ENCODE measurements at places on chromosomes 3 and 15.

GRCh38 chr3:194245975-194246561, 105.1 kb downstream of the CPN2 start:
- DNase-seq = no peak

- DNase-seq = no peak
Observed at GRCh38 chr15:88302373-88302772, 45.8 kb upstream of the NTRK3 start.

- DNase-seq = no peak
Observed at GRCh38 chr3:57793737-57794187, 37.7 kb downstream of the SLMAP start.

DNA sequence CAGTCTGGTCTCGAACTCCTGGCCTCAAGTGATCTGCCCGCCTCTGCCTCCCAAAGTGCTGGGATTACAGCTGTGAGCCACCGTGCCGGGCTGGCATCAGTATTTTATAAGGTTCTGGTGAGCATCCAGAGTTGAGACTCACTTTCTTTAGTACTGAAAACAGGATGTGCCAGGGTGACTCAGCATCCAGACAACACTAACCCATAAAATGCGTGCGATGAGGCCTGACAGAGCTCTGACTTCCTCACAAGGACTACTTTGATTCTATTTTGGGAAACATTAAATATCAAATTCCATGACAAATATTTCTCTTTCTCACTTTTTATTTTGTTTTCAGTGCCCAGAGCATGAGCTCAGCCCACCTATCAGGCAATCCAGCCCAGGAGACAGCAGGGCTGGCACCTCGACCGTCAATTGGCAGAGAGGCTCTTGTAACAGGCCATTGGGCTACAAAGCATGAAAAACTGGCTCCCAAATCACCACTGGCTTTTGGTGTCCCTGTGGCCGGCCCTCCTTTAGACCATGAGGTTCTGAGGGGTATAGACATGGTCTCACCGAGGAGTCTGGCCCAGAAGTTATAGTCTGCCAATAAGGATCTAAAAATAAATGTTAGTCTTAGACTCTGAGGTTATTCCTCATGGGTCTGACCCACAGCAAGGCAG, 75.0 kb downstream of the FEM1B start:
- peak; percentile 24 for DNase-seq

DNA sequence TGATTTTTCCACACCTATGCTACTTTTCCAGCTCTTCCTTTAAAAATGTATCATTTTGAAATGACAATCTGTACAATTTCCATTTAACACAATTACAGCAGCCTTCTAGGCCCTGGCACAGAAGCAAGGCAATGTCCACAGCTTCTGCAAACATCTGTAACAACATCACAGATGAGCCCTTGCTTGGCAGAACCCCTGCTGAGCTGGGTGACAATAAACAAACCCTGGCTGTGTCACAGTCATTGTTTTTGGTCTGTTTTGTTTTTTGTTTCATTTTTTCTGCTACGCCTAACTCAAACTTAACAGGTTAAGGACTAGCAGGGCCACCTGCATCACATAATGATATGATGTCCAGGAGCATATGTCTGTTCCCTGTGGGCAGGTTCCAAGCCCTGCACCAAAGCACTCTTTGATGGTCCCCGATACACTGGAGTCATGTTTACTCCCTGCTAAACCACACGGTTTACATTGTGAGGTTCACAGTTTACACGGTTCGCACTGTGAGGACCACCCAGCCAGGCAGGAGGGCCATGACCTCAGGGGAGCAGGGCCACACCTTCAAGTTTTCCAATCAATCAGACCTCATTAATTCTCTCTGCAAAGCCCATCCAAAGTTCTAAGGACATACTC, 186.8 kb upstream of the CHRNA7 start:
- DNase-seq = no peak

DNA sequence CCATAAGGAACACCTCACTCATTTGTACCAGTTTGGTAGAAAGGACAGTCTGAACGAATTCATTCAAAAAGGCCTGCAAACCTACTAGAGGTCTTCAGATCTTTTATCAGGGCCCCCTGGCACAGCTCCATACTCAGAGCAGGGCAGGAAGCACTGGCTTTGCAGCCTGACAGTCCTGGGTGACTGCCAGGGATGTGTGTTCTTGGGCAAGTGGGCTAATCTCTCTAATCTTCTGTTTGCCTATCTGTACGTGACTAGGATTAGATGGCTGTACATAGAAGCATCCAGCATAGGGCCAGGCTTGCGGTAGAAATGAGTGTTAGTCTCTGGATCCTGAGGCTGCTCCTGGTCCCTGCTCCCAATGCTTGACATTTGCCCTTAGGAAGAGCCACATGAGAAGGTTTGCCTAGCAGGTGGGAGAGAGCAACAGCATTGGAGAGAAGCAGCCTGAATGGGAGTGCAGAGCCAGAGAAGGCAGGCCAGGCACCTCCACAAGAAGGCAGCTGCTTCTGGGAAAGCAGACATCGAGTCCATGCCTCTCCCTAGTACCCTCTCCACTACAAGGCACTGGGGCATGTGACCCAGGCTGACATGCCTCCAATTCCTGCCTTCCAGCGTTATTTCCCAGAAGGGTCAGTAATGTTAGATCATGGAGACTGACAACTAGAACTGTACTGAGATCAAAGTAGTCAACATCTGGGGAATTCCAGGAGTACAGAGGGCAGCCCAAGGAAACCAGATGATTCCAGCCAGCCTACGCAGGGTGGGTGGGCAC, 1.0 kb upstream of the CXCR6 start:
- no peak for DNase-seq

GRCh38 chr15:77830051-77830468, 197.3 kb upstream of the LINGO1 start:
- no peak for DNase-seq

- DNase-seq = no peak
Observed at GRCh38 chr3:71754610-71755253, 1.1 kb downstream of the GPR27 start.

DNA sequence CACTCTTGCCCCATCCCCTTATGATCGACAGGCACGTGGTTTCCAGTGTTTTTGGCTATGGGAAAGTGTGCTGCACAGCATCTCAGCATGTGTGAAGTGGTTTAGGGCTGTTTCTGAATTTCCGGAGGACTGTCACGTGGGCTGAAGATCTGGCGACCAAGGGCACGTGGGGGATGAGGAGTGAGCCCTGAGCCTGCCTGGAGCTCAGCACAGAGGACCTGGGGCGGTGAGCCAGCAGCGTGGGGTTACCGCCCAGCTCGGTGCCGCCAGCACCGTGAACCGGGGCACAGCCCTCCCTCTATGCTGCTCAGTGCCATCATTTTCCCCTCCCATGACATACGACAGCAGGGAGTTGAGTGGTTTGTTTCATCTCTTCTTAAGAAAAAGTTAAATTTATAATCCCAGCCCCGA, 150.2 kb downstream of the DNAJB8 start:
- DNase-seq = no peak

DNA sequence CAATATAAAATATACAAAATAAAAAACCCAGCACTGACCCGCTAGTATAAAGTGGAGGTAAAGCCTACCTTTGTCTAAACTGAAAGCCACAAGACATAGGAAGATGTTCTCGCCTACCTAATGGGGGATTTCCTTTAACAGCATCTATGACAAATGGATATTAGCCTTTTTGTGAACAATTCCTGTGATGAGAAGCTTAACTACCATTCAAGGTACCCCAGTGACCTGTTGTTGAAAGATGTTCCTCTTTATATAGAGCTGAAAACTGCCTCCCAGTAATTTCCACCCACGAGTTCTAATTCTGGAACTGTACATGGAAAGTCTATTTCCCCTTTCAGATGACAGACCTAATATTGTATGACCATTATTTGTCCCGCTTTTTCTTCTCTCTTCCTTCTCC, 109.8 kb upstream of the RASGRP1 start:
- DNase-seq = no peak

DNA sequence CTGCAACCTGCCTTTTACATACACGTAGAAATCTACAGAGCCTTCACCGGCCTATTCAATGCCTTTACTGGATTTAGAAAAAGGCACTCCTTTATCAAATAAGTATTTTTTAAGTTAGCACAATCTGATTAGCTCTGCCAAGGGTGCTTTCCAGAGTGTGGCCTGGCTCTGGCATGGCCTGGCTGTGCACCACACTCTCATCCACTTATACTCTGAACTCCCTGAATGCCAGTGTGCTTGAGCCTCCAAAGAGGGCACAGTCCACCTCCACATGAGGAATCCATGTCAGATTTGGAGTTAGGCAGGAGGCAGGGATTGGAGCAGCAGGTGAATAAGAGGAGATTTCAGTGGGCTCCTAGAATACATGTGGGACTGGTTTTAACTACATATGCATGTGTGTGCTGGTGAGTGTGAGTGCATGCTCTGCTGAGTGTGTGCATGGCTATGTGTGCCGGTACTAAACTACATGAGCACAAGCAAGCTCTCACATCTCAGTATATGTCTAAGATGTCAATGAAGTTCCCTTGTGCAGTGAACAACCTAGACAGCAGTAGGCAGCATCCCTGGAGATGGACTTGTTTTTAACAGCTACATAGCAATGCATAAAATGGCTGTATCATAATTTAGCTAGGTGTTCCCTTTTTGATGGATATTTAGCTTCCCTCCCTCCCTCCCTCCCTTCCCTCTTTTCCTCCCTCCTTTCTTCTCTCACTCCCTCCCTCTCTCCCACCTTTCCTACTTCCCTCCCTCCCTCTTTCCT, 17.8 kb upstream of the ZFAND6 start:
- no peak for DNase-seq

DNA sequence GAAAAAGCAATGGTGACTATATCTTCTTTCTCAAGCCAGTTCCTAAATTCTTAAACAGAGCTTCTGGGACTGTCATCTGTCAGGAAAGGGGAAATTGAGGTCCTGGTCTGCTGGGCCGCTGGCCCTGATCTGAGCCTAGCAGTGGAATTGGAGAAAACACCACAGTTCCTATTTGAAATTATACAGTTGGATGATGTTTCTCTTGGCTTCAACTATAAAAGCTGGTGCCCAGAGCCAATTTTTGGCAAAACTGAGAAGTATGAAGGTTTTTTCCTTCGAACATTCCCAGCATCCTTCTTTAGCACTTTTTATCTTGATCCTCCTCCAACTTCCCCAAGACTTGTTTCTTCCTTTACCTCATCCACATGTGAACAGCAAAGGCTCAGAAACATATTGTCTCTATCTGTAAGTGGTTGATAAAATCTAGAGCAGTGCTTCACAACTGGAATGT, 83.9 kb downstream of the CD47 start:
- no peak for DNase-seq

- DNase-seq = no peak
Observed at GRCh38 chr3:59908280-59908679, 858.5 kb upstream of the CFAP20DC start.

DNA sequence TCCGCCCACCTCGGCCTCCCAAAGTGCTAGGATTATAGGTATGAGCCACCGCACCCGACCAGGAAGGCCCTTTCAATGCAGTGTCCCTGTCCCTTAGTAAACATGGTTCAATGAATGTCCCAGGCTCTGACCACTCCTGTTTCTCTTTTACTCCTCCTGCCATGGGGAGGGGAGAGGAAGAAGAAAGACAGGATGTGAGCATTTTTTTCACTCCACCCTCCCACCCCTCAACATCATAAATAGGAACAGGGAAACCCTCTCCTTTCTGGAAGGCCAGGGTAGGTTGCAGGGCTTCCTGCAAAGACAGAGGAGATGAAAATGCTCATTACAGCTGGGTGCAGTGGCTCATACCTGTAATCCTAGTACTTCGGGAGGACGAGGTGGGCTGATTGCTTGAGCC, 7.5 kb upstream of the TATDN2 start:
- DNase-seq = no peak

DNA sequence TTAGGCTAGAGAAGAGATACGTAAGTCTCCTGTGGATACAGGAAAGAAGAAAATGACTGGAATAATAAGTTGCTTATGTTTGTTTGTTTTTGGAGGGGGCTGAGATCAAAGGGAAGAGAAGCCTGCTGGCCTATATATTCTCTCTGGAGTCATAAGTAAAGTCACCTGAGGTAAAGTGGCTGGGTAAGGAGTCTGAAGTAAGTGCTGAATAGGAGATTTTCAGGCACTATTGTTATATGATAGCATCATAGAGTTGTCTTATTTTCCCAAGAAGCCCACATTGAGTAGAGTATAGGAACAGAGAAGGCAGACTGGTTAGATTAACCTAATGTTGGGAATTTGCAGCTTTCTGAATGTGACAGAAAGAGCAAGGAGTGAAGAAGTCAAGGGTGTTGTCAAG, 10.7 kb downstream of the TBC1D23 start:
- DNase-seq = no peak

- DNase-seq = peak; percentile 41
Observed at GRCh38 chr15:90142216-90143165, 40.2 kb upstream of the IDH2 start.

GRCh38 chr15:24318981-24319380, 356.6 kb upstream of the NPAP1 start:
- DNase-seq = no peak

GRCh38 chr15:58228718-58229117, 90.5 kb downstream of the AQP9 start:
- DNase-seq = no peak

- DNase-seq = no peak
Observed at GRCh38 chr3:183202004-183202722, 39.6 kb upstream of the LAMP3 start.

DNA sequence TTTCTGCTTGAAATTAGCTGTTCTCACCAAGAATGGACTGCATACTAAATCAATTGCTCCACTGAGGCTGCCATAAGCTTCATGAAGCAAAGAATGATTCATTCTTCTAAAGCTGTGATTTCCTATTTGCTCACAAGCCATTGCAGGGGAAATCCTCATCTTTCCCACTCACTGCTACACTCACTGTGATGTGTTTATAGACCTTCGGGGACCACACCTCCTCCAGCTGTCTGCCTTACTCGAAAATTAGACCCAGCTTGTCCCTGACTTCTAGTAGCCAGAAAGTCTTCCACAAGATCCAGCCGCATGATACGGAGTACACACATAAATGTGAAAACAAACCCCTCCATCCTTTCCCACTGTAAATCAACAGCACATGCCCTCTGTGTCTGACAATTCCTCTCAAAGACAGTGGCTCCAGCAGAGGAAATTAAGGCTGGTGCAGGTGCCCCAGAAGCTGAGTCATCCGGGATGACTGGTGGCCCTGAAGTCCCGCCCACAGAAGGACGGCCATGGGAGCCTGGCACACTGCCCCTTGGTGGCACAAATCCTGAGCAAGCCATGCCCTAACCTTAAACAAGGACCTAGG, 172.0 kb downstream of the STT3B start:
- peak; percentile 32 for DNase-seq

DNA sequence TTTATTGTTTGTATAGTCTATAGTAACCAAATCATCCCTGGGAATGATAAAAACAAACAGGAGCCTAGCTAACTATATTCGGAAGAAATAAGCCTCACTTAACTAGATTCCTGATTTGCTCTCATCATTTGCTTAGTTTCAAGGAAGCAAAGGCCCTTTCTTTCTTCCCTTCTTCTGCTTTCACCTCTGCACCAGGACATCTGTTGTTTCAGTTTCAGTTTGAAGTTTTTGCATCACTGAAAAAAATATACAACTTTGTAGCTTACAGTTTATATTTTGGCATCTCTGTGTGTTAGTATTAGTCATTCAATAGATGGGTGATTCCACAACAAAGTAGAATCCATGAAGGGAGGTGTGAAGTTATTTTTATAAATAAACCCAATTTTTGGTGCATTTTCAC, 113.6 kb upstream of the SNTN start:
- DNase-seq = no peak
